HFFc6 (cell line): ENCODE measurements at places on chromosomes 6 and 20.

DNA sequence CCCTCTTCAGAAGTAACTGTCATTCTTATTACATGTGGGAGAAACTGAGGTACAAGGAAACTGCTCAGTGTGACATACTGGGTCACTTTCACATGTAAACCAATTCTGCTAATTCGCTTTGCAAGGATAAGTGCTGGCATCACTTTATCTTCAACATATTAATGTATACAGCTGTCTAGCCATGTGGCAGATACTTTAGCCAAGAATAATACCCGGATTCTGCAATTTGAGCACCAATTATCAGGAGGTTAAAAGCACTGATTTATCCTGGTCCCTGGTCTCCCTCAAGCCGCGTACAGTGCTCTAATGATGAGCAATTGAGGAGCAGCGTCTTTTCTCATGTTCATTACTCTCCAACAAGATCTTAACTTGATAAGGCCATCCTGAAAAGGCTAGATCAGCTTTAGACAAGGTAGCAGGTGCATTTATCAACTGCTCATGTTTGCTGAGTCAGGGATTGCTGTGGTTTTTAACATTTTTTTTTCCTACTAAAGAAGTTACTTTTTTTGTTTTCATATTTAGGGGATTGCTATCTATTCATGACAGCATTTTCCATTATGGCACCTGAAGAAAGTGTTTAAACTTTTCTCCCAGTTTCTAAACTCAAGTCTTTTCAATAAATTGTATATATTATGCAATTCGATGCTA is 1066.3 kb upstream of the MAP3K7 start:
- no peak for DNase-seq

GRCh38 chr20:36720510-36720909 is 25.4 kb downstream of the NDRG3 start:
- DNase-seq = no peak

DNA sequence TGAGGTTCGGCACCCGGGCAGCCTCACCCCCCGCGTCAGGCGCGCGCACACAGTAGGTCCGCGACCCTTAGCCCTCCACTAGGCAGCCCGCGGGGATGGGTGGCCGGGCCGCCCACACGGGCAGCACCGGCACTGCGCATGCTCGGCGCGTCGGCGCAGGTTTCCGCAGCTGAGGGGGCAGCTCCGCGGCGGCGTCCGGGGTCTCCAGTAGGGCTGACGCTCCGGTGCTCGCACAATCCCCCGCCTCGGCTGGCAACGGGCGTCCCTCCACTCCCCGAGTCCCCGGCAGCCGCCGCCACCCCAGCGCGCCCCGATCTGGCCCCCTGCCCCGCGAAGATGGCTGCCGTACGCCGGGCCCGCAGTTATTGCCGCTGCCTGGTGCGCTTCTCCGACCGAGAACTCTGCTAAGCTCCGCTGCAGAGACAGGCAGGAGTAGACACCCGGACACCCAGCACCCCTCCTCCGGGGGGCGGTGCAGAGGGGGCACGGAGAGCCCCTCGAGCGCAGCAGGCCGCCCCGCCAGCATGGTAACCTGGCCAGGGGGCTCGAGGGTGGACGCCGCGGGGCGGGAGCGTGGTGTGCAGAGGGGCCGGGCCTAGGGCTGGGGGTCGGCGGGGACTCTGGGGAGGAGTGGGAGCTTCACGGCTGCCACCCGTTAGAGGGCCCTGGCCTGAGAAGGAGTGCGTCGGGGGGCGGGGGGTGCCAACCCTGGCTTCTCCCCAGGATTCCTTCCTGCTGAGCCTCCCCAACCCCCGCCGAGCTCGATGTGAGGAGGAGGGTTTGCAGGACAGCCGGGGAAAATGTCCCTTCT is at the start of gene FBXO9:
Gene FBXO9, plus strand, starts transcription at position 139 of the 811 bp plus-strand sequence. Its CDS starts 386 bp downstream, at position 525.
- no peak for DNase-seq

GRCh38 chr6:148657048-148657447 is 89.8 kb upstream of the UST start:
- DNase-seq = peak; percentile 79

- DNase-seq = peak; percentile 100
Measured at GRCh38 chr20:35883778-35884540, 70.3 kb downstream of the SCAND1 start.

DNA sequence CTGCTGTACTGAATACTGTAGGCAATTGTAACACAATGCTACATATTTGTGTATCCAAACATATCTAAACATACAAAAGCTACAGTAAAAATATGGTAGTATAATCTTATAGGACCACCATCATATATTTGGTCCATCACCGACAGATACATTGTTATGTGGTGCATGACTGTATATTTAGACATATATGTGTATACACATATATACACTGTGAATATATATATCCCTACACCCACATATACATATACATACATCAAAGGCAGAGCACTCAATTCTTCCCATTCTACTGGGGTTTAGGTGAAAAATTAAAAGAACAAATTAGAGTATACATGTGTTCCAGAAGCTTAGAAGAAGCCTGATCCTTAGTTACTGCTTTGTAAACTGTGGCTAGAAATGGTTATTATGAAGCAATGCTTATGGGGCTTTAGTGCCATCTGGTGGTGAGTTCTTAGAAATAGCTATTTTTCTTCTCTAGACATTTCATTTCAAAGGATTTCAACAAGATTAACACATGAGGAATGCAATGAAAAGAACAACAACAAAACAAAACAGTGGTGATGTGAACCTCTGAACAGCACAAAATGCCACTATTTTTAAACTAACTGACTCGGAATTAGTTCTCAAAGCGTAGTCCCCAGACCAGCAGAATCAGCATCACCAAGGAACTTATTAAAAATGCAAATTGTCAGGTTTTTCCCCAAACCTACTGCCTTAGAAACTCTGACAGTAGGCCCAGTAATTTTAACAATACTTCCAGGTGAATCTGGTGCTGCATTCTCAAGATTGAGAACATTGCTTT is 38.0 kb downstream of the PKHD1 start:
- peak; percentile 36 for DNase-seq

DNA sequence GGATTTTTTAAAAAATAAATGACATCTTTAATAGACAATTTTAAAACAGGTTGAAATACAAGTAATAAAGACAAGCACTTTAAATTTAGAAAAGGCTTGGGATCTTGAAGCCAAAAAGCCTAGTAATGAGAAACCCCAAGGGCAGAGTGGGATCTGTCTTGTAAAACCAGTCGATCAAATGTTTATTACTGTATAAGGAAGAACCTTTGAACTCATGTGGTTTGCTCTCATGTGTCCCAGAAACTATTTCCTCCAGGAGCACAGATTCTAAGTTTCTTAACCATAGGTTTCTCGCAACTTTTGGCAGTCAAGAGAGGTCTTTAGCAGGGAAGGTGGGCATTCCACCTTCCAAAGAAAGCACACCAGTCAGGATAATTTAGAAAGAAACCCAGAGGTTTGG is 541.7 kb upstream of the BTBD3 start:
- no peak for DNase-seq

DNA sequence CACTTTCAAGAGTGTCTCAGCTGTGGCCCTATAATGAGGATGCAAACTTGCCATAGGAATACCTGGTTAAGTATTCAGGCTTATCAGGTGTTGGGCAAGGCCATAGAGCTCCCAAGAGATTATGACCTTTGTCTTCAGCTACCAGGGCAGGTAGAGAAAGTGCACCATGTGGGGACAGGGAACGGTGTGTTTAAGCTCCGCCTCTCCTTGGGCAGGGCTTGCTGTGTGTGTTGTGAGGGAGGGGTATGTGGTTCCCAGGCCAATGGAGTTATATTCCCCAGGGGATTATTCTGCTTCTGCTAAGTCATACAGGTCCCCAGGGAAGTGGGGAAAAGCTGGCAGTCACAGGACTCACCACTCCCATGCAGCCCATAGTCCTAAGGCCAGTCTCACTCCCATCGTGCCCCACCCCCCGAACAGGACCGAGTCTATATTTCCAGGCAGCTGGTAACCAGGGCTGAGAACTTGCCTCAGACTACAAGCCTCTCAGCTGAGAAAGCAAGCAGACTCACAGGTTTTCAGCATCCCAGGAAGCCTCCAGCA is 660.2 kb downstream of the HTR1B start:
- DNase-seq = no peak

DNA sequence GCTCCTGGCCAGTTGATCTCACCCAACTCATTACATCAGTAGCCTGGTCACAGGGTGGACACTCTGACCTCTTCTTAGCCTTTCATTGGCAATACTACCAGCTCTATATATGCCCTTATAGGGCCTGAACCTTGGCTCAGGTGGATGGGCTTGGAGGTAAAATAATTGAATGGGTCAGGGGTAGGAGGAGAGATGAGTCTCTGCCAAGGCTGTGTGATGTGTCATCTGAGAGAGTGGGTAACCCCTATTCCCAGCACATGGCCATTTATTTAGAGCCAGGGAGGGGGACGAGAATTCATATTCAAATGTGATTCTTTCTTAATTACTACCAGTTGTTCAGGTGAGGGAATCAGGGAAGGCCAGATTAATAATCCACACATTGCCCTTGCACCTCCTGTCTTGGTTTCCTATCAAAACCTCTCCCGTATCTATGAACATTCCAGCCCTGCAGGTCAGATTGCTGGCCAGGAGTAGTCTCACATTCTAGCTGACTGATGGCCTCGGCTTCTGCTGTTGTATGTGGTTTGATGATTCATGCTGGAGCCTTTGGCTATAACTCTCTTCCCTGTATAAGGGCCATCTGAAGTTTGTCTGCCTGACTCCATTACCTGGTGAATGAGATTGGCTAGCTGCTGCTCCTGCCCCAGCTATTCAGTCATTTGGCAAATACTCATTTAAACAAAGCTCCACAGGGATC is 13.4 kb downstream of the C20orf173 start:
- DNase-seq = peak; percentile 83

GRCh38 chr6:143385636-143386035 is 64.9 kb downstream of the ADAT2 start:
- no peak for DNase-seq

DNA sequence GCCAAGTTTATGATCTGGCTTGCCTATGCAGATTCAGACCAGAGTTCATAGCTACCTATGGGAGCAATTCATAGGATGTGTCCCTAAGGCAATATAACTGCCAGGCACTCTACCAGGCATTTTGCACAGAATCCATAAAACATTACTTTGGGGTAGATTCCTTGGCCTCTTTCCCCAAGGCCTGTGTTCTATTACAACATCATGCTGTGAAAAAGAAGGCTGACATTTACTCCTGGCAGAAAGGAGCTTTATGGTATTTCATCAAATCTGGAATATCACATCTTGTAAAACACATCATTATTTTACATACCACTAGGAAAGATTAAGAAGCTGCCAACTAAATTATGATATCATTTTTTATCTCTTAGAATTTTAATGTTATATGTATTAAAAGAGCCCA is 287.0 kb upstream of the MARCKS start:
- no peak for DNase-seq

DNA sequence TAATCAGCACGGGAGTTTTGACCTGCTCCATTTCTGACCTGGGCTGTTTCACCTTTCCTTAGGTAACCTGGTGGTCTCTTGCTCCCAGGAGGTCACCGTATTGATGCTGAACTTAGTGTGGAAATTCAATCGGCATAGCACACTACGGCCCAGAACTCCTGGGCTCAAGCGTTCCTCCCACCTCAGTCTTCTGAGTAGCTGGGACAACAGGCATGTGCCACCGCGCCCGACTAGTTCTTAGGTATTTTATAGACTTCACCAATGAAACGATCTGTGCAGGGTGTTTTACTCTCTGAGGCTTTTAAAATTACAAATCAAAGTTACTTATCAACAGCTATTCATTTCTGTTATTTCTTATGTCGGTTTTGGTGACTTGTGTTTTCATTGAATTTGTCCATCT is 42.1 kb downstream of the ATG5 start:
- DNase-seq = no peak

DNA sequence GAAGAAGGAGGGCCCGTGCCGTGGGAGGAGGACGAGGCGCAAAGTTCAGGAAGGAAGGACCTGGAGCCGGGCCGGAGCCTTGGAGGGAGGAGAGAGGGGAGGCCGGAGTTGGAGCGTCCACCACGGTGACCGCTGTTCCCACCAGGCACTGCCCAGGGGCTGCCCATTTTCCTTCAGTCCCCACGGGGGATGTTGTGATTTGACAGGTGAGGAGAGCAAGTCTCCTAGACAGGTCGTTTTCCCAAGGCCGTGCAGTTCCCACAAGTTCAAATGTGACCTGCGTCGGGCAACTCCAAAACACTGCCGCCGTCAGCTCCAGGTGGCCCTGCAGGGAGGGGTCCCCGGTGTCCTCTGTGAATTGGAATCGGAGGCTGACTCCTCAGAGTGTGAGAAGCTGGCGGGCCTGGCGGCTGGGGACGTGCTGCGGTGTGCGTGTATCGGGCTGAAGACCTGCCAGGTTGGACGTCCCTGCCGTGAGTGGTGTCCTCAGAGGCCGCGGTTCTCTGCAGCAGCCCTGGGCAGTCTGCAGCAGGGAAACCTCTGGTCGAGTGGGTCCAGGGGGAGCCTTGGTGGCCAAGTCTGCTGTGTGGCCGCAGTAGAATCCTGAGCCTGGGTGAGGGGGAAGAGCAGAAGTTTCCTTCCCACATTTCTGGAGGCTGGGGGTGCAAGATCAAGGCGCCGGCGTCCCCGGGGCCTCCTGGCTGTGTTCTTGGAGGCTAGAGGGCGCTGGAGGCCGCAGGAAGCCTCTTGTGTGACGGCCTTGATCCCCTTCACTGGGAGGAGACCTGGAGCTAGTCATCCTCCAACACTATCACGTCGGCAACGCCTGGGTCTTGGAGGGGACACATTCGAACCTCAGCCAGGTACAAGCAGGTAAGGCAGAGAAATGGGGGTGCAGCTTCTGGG is 115.1 kb upstream of the FRMD1 start:
- DNase-seq = no peak

DNA sequence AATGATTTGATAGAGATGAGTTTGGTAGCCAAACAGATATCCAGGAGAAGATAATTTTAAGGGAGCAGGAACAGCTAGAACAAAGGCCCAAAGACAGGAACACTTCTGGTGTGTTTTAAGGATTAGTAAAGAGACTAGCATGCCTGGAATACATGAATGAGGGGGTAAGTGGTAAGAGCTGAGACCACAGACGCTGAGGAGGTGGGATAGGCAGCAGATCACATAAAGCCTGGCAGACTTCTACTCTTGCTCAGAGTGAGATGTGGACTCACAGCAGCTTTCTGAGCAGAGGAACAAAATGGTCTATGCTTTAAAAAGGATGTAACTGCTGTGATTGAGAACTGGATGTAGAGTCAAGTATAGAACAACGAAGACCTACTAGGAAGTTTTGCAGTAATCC is 100.1 kb downstream of the EPHA7 start:
- DNase-seq = no peak

- peak; percentile 59 for DNase-seq
Measured at GRCh38 chr6:116287689-116288282, 8.1 kb upstream of the TSPYL1 start.

DNA sequence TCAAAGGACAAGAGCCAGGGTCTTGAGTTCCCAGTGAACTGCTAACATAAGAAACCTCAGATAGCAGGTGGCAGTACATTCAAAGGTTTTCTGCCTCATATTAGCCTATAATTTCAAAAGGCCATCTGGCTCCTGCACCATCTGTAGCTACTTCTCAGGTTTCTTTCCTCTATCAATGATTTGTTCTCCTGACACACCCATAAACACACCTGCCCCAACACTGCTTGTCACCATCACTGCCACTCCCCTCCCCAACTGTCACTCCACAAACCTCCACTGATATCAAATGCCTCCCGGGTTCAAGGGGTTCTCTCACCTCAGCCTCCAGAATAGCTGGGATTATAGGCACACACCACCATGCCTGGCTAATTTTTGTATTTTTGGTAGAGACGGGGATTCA is 152.7 kb upstream of the SLC22A16 start:
- DNase-seq = no peak
